Brain pericyte (primary cell): ENCODE measurements at places on chromosomes 1 and 21.
A peak's percentile ranks its signal among the peaks of the same experiment; 100 is the strongest.

GRCh38 chr1:116308276-116308675 is 64.8 kb upstream of the ATP1A1 start:
- DNase-seq, result no peak

DNA sequence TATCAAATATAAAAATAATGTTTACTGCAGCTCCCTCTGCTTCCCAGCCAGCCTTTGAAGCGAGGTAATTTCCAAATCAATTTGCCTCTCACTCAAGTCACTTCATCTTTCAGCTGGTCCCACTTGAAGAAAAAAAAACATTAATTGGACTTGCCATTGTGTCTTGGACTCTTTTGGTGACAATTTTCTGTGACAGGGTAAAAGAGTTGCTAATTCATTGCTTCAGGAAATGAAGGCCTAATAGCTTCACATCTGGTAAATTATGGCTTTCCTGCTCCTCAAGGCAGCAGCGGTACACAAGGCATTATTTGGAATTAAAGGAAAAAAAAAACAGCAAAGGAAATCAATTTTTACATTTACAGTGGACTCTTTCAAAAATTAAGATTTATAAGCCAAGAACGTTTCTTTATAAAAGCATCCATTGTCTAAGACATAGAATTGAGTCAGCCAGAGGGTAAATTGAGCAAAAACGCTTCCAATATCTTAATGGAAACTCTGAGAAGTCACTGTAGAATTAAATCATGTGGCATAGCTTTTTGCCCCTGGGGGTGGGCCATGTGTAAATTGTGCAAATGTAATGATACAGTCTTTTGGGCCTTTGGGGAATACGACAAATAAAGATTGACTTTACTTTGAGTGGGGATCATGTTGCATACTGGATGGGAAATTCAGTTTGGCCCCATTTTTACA is 102.5 kb downstream of the LYPLAL1 start:
- no peak for DNase-seq

GRCh38 chr1:230633469-230633868 is 8.8 kb upstream of the COG2 start:
- no peak for DNase-seq

DNA sequence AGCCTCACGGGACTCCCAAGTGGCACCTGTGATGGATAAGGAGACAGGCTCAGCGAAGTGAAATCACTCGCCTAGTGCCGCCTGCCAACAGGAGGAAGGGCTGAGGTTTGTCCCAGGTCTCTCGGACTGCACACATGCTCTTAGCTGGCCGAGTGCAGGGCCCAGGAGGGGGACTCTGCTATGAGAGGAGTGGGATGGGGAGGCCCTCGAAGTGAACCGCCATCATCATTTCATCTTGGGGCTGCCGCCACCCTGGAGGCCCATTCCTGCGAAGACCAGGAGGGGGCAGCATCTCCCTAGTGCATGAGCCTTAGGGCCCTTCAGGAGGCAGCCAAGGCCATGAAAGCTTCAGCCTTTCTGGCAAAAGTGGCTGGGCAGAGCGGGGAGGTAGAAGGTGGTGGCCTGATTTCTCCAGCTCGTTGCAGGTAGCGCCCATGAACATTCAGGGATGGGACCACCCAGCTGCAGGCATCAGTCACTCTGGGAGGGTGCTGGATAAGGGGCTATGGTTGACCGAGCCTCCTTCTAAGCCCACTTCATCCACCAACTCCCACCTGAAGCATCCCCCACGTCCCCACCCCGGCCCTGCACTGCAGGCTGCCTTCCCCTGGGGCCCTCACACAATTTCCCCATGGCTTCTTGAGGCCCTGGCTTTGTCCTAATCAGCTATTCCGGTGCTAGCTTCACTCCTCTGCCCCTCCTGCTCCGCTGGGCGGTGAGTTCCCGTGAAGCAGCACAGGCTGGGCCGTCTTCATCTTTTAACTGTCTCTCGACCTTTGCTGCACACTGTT is 17.2 kb upstream of the RASSF5 start:
- DNase-seq, result no peak

DNA sequence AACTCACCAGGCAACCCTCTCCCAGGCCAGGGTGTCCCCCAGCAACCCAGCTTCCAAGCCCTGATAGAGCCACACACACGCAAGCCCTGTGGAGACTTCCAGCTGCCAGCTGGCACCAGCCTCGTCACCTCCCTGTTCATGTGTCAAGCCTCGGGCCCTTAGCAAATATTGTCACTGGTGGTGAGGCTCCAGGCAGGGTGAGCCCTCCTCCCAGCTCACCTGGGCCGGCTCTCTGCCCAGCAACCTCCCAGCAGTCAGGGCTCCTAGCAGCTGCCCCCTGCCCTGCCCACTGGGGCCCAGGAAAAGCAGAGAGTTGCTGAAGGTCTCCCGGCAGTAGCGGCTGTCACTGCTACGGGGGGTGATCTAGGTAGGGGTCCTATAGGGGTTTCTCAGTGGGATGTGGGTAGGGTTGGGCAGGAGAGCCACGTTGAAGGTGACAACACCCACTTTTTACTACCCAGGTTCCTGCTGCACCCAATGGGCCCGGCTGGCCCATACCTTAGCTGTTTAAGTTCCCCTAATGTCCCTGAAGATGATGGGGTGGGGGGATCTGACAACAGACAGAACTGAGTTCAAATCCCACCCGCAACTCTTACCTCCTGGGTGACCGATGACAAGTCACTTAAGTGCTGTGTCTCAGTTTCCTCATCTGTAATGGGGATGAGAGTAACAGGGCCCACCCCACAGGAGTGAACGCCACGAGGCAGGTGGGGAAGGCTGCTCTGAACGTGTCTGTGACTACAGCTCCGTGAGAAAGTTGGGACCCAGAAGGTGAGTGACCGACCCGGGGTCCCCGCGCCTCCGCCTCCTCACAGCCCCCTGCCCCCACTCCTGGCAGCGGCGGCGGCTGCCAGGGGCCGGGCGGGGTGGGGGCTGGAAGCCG is 678 bp downstream of the TTC39A start:
- DNase-seq, result no peak

DNA sequence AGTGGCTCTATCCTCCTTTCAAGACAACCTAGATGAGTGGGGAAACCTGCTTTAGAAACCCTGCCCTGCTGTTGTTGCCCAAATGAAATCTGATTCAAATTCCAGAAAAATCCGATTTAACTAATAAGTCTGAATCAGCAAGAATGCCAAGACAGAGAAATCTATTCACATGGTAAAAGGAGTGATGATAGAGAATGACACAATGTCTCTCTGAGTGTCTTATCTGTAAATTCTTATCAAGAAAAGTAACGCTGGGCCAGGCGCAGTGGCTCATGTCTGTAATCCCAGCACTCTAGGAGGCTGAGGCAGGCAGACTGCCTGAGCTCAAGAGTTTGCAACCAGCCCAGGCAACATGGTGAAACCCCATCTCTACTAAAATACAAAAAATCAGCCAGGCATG is 13.7 kb upstream of the GUCA2A start:
- no peak for DNase-seq

- no peak for DNase-seq
These were observed 33.2 kb downstream of the OTUD7B start for GRCh38 chr1:149977345-149977744.

GRCh38 chr1:15368888-15369287 is 40.8 kb upstream of the EFHD2 start:
- DNase-seq, result no peak

DNA sequence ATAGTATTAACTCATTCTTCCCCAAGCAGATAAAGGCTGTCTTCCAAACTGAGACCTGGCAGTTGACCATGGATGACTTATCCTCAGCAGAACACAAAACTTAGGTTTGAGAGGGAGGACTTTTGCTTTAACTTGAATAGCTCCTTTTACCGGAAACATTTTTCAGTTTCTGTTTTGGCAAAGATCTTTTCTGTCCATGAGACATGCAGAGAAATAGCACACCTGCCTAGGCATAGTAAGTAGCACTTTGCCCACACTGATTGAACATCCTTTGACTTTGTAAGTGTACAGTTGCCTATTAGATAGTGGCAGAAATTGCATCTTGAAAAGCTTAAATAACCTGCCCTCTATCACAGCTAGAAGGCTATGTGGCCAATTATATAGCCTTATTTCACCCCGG is 1962.5 kb downstream of the MRPL39 start:
- DNase-seq, result no peak

- no peak for DNase-seq
These were observed 42.3 kb upstream of the NFASC start for GRCh38 chr1:204828352-204828850.

GRCh38 chr1:20178634-20179370 is 7.1 kb upstream of the UBXN10 start:
- no peak for DNase-seq

- no peak for DNase-seq
These were observed 115.3 kb upstream of the IFFO2 start for GRCh38 chr1:19071674-19072281.

GRCh38 chr1:216549796-216550195 is 126.5 kb upstream of the USH2A start:
- DNase-seq, result no peak

GRCh38 chr1:180256341-180257027 is 26.4 kb downstream of the LHX4 start:
- no peak for DNase-seq

DNA sequence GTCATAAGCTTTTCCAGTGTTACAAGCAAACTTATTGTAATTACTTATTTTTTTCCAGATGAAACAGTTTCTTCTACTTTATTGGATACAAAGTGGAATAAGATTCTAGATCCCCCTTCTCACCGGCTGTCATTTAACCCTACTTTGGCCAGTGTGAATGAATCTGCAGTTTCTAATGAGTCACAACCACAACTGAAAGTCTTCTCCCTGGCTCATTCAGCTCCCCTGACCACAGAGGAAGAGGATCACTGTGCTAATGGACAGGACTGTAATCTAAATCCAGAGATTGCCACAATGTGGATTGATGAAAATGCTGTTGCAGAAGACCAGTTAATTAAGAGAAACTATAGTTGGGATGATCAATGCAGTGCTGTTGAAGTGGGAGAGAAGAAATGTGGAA is 95.5 kb downstream of the ZFYVE9 start:
- no peak for DNase-seq

DNA sequence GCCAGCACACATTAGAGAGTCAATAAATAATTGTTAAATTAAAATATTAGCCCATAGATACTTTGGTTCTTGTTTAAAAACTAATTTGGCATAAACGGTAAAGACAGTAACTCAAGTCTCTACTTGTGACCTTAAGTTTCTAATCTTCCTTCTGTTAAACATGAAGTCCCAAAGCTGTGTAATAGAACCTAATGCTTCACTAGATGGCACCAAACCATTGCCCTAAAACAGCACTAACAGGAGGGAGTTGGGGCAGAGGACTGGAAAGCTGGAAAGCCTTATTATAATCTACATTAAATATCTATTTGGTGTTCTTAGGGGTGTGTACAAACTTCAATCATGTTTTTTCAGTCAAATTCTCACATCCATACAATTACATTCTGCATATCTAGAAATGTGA is 176.7 kb downstream of the OLFM3 start:
- no peak for DNase-seq

GRCh38 chr1:221240690-221241089 is 361.4 kb downstream of the HLX start:
- DNase-seq, result no peak

DNA sequence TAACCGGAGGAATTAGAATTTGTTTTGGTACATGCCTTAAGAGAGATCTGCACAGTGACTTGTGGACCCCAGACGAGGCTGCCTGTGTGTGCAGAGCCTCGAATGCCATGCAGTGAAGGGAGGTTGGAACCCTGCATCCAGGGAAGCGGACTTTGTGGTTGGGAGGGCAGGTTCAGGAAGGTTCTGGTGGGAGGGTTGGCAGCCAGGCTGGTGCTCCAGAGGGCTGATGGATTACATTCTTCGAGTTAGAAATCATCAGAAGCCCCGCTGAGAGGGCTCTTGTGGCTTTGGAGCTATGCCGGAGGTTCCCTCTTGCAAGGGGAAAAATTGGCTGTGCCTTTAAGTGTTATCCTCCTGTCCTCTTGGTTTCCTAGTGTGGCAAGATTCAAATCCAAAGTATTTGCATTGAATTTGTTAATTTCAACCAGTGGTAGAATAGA is 21.1 kb downstream of the ROR1 start:
- peak; percentile 53 for DNase-seq

GRCh38 chr1:174053826-174054225 is 31.7 kb upstream of the RC3H1 start:
- DNase-seq, result no peak

DNA sequence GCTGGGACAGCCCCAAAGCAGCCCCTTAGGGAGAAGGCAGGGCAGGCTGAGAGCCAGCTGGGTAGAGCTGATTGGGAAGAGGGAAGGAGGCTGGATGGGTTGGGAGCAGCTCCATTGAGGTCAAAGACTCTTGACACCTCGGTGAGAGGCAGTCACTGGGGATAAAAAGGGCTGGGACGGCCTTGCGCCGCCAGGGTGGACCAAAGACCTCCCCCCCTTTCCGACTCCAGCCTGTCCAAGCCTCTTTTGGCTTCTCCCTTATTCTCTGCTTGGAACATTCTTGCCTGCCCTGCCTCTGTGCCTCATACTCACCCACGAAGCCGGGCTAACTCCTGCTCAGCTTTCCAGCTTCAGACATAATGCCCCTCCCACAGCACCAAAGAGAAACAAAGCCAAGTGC is 51.1 kb downstream of the LRRC38 start:
- no peak for DNase-seq

DNA sequence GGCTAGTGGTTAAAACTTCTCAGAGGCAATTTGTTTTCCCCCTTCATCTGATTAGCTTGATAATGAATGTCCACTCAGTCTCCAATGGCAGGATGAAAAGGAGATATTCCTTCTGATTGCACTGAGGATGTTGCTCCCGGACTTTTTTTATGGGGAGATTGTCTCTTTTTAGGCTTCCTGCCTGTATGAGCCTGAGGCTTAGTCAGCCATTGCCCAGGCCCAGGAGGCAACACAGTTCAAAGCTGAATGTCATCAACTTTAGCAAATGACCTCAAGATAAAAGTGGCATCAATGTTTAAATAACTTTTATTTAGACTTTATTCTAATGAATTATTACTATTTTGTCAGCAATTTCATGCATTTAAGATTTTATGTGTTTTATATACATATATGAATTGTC is 162.9 kb upstream of the PTBP2 start:
- DNase-seq, result no peak

- DNase-seq, result no peak
These were observed 74.6 kb downstream of the OBSCN start for GRCh38 chr1:228282329-228283042.

- DNase-seq, result no peak
These were observed 264.3 kb upstream of the PLD5 start for GRCh38 chr1:242788771-242789170.

- DNase-seq, result no peak
These were observed 1500.2 kb upstream of the PRMT6 start for GRCh38 chr1:105556266-105556665.
